ENCODE measurements at places on chromosomes 11 and 22.

DNA sequence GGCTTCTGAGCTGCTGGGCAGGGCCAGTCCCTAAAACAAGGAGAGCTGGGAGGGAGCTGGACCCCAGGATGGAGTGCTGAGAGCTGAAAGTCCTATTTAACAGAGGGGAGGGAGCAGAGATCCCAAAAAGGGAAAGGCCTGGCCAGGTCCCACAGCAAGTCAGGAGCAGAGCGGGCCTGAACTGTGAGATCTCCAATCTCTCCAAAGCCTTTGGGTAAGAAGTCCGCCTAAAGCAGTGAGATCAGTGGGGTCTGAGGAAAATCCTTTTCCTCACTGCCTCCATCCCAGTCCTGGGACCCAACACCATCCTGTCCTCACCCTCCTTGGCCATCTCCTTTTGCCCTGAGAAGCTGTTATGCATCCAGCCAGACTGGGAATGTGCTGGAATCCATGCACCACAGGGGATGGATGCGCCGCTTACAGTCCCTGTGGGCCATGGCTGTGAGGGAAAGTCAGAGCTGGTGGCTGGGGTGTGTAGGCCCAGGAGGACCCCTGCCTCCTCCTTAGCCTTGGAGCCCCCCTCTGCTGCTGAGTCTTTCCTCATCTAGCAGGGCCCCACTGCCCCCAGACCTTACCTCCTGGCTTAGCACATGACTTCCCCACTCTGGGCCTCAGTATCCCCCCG is 8.6 kb downstream of the LRRC75B start:
- DNase-seq: no peak

DNA sequence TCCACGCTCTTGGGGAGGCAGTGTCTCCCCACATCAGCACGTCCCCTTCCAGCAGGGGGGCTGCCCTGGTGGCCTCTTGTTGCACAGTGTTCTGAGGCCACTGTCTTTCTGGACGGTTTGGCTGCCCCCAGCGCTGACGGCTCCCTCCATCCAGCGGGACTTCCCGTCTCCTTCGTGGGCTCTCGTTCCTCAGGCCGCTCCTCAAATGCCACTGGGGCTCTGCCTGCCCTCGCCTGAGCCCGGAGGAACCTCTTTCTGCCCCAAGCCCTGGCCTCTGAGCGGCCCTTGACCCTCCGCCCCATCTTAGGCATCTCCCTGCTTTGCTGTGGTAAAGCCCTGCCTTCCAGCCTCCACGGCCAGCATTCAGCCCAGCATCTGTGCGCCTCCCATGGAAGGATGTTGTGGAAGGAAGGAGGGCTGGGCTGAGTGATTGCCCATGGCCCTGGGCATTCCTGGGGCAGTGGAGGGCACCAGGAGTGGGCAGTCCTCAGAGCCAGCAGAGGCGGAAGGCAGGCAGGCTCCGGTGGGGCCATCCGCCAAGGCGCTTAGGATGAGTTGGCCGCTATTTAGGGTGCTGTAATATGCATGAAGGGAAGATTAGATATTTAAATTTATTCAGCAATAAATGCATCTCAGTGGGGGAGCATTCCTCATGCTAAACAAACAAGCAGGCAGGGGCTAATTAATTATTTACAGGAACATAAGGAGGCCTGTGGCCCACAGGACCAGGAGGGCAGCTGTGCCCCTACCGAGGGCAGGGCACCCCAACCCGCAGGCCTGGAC is 17.8 kb downstream of the OTUB1 start:
- DNase-seq: no peak

- no peak for DNase-seq
These were observed 10.0 kb downstream of the ROBO4 start for GRCh38 chr11:124887667-124888013.

DNA sequence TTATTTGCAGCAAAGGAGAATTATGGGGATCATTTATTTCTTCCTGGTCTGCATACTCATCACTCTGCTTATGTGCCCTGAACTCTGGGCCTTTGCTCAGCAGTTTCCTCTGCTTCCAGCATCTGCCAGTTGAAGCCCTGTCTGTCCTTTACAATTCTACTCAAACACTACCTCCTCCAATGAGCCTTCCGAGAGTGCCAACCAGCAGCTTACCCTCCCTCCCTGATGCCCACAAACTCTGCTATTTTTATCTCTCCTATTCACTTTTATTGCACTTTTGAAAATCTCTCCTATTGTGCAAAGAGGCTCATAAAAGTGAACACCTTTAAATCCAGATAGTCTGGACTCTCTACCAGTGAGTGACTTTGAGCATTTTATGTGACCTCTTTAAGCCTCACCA is 3.6 kb upstream of the ME3 start:
- no peak for DNase-seq

- DNase-seq: no peak
These were observed 5.7 kb downstream of the TAF1D start for GRCh38 chr11:93735627-93736026.

All from uterus (tissue), 4 donors.